H1 (cell line): ENCODE measurements at places on chromosomes 6 and 20. TPM values are rescaled to one million over a fixed set of nuclear protein-coding genes. Genes with fewer than 3 reads are reported as not detected.

C6orf15 gene
- not detected in 2 replicates for total RNA-seq

AGPAT4 gene
- 21.9 and 23.8 TPM in 2 replicates for total RNA-seq

RIN2 gene
- total RNA-seq = 0.90 and 1.3 TPM in 2 replicates

WFDC9 gene
- total RNA-seq = not detected in 2 replicates

PTPRT gene
- total RNA-seq = 1.8 and 2.1 TPM in 2 replicates

DDO gene
- total RNA-seq = not detected in 2 replicates

PRDM1 gene
- total RNA-seq = 0.74 and 1.1 TPM in 2 replicates

ARMC12 gene
- total RNA-seq = 0.78 and 0.86 TPM in 2 replicates

ZNF391 gene
- total RNA-seq = 12.4 and 13.0 TPM in 2 replicates
